ENCODE measurements at places on chromosomes 3 and 15.

DNA sequence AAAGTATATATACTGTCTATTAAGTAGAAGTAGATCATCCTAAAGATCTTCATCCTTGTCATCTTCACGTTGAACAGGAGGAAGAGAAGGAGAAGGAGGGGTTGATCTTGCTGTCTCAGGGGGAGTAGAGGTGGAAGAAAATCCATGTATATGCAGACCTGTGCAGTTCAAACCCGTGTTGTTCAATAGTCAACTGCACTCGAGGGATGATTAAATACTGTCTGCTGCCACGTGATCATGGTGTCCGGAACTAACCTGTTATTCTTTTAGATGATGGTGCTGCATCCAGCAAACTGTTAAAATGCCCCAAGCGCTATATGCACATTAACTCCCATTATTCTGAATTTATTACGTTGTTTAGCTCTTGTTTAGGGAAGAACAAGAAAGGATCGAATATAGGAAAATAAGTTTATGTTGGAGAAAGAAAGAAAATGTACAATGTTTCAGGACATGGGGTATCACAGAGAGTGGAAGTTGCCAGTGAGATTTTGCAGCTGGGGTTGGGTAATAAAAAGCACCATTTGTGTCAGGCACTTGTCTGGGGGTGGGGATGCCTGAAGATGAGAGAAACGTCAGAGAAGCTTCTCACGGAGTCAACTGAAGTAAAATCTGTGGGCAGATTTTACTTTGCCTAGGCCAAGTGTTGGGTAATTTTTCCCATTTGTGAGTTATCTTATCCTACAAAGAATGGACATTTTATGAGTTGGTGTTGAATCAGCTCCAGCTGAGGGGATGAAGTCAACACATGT, 229.2 kb downstream of the RYR3 start:
- ATAC-seq, result peak; percentile 62

DNA sequence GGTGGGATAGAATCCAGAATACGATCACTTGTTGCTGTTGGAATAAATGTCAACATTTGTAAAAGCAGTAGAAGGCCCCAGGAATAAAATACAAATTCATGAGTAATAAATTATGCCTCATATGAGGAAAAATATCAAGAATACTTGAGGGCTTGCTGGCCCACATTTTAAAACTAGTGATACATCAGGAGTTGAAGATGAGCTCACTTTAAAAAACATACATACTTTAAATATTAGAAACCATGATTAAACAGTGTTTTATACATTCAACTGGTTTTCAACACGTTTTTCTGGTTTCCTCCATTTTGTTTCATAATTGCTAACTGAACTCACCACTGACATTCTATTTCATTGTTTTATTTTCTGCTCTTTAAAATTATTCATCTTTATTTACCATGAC, 141.4 kb downstream of the TFG start:
- no peak for ATAC-seq

DNA sequence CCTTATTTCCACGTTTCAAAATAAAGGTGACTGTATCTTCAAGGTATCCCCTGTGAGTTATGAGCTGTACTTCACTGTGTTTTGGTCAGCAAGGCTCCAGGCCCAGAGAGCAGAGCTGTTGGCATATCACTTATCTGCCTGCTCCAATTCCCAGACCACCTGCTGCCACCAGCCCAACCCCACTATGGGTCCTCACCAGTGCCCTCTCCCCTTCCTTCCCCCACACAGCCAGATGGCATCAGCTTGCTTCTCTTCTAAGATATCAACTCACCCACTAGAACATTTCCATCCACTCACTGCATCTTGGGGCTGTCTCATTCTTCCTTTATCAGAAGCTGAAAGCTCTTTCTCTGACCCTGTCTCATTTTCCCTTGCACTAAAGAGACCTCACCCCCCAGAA, 136.9 kb upstream of the EIF1B start:
- ATAC-seq, result no peak

- ATAC-seq, result no peak
Observed at GRCh38 chr3:13700362-13700761, 151.4 kb downstream of the FBLN2 start.

GRCh38 chr3:143430568-143430967, 311.0 kb downstream of the CHST2 start:
- ATAC-seq, result no peak

GRCh38 chr3:100088735-100089368, 25.4 kb downstream of the FILIP1L start:
- no peak for ATAC-seq

- ATAC-seq, result no peak
Observed at GRCh38 chr3:195768414-195768813, 43.3 kb downstream of the MUC4 start.
